Muscle of leg (tissue), 16 donors: ENCODE measurements at places on chromosomes 11 and 22.

GRCh38 chr11:74460065-74460464 lies 7.3 kb downstream of the KCNE3 start:
- DNase-seq = no peak

GRCh38 chr22:25111579-25112517 lies 87.8 kb upstream of the CRYBB3 start:
- DNase-seq = peak; percentile 37

DNA sequence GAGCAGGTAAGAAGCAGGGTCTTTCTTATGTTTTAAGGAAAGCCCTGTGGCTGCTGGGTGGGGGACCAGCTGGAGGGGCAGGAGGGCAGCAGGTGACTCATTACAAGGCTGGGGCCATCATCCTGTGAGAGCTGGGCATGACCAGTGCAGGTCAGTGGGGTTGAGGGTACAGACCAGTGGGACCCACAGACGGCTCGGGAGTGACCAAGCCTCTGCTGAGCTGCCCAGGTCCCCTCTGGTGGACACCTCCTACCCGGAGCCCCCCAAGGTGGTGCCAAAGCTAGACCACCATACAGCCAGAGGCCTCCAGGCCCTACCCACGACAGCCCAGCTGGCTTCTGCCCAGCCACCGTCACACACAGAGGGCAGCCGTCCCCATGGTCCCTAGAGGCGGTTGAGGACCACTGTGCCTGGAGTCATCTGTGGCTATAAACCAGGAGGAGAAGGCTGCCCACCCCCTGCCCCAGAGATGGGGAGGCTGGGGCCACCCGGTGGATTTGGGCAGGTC lies 670 bp downstream of the MYEOV start:
- DNase-seq = no peak

DNA sequence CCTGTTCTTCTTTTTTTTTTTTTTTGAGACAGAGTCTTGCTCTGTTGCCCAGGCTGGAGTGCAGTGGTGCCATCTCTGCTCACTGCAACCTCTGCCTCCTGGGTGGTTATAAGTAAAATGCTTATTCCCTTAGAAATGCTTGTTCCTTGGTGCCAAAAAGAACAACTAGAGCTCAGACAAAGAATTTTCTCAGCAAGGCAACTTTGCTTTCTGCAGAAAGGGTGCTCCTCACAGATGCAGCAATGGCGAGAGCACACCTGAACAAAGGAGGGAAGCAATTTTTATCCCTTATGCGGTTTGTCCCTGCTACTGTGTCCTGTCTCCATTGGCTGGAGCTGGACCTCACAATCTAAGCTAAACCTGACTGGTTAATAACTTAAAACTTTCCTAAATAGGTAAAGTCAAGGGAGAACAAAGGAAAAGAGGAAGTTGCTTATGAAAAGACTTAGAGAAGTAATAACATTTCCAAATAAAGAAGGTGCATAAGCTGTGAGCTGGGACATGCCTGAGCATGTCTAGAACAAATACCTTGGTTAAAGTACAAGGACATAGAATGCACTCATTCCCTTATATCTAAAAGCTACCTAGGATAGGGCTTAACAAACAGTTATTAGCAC lies 90.0 kb upstream of the PRR5 start:
- no peak for DNase-seq

- no peak for DNase-seq
These were observed 377.3 kb downstream of the TBC1D22A start for GRCh38 chr22:47139790-47140119.

DNA sequence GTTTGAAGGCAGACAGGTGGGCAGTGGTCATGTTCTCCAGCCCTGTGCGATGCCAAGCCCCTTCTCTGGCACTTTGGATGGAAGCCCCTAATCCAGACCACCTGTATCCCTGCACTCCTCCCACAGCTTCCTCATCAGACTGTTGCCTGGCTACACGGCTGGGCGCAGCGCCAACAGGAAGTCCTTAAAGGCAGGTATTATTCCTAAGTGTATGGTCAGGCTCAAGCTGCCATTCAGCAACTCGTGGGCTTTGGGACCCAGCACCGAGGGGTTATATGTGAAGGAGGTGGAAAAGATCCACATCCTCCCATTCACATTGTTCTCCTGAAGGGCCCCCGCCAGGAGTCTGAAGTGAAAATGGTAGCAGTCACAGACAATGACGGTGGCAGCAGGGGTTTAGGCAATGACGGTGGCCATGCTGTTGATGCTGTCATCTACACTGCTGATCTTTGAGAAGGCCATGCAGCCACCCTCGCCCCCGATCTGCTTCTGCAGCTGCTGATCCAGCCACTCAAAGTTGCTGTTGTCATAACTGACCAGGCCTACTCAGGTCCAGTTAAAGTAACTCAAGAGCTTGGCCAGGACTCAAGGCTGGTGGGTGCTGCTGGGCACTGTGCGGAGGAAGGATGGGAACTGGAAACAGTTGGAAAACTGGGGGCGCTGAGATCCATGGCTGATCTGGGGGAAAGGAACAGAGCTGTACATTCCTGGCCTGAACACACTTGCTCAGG lies 27.7 kb downstream of the OR6Q1 start:
- DNase-seq = peak; percentile 28

GRCh38 chr11:3091846-3092602 lies 34.8 kb upstream of the CARS1 start:
- peak; percentile 57 for DNase-seq

DNA sequence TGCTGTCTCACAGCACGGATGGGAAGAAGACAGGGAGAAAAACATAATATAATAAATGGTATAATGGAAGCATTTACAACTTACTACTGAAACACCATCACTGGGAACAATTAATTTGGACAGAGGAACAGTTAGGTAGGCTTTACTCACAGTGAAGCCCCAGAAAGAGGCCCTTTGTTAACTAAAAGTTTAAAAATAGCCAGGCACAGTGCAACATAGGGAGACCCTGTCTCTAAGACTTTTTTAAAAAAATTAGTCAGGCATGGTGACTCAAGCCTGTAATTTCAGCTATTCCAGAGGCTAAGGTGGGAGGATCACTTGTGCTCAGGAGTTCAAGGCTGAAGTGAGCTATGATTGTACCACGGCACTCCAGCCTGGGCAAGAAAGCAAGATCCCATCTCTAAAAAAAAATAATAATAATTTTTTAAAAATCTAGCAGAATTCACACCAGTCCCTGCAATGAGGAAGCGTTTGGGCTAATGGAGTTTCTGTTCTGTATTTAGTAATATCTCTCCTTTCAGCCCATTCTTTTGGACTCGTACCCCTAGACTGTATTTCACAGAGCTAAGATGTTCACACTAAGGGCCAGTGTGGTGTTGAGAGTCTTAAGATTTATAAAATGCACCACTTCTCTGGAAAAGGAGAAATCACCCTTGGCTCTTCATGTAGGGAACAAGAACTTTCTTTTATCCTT lies 275.5 kb downstream of the SOX6 start:
- no peak for DNase-seq

GRCh38 chr22:49871482-49871881 lies 17.8 kb downstream of the ZBED4 start:
- DNase-seq = no peak

- no peak for DNase-seq
These were observed 125.5 kb downstream of the FBXO7 start for GRCh38 chr22:32600147-32600546.

DNA sequence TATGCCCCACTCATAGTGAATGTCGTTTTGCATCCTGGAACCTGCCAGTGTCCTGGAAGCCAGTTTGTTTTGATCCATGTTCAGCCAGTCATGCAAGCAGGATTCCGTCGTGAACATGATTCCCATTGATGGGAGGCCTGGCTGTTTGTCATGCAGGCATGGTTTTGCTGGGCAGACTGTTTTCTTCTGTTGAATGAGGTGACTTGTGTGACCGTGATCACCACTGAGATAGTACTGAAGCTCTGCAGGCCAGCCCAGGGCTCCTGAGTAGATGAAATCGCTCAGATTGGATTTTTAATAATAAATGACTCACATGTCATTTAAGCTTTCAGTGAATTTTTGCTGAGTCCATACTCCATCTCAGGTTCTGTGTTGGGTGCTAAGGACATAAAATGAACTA lies 117.8 kb downstream of the PDE2A start:
- DNase-seq = no peak

- DNase-seq = no peak
These were observed 3901.6 kb upstream of the OR11H1 start for GRCh38 chr22:11626422-11626773.

DNA sequence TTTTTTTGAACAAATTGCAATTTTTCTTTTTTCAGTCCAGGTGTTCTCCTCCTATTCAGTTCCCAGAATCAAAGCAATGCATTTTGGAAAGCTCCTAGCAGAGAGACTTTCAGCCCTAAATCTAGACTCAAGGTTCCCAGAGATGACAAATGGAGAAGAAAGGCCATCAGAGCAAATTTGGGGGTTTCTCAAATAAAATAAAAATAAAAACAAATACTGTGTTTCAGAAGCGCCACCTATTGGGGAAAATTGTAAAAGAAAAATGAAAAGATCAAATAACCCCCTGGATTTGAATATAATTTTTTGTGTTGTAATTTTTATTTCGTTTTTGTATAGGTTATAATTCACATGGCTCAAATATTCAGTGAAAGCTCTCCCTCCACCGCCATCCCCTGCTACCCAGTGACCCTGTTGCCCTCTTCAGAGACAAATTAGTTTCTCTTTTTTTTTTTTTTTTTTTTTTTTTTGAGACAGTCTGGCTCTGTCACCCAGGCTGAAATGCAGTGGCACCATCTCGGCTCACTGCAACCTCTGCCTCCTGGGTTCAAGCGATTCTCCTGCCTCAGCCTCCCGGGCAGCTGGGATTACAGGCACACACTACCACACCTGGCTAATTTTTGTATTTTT lies 6.2 kb upstream of the UBE4A start:
- peak; percentile 39 for DNase-seq

GRCh38 chr11:86592047-86592591 lies 80.3 kb downstream of the ME3 start:
- no peak for DNase-seq

DNA sequence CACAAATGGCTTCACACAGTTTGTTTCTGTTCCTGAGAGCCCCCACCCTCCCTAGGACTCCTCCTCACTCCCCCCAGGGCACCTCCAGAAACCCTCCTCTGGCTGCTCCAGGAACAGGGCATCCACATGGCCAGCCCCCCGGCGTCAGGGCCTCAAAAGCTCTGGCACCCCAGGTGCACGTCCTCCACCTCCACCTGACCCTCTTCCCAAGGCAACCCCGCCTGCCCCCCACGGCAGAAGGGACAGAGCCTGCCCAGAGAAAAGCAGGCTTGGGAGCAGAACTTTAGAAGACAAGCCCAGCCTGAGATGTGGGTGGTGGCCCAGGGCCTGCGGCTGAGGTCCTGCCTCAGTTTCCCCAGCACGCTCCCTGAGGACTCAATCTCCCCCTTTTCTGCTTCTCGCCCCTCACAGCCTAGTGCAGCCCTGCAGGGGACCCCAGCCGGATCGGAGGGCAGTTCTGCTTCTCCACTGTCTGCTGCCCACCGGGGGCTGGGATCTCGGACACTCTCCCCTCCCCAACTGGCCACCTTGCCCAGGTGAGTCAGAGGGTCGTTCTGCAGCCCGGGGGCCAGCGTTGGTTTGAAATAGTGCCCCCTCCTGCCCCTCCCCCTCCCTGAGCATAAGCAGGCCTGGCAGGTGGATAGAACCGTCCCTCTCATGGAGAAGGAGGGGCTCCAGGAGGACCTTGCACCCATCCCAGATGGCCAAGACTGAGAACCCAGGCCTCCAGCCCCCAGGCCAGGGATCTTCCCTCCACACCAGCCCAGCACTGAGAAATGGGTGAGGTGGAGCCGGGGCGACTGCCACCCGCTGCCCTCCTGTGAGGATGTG lies 2.4 kb upstream of the TRABD start:
- no peak for DNase-seq

GRCh38 chr11:120133216-120134105 lies 4.5 kb downstream of the TRIM29 start:
- no peak for DNase-seq

DNA sequence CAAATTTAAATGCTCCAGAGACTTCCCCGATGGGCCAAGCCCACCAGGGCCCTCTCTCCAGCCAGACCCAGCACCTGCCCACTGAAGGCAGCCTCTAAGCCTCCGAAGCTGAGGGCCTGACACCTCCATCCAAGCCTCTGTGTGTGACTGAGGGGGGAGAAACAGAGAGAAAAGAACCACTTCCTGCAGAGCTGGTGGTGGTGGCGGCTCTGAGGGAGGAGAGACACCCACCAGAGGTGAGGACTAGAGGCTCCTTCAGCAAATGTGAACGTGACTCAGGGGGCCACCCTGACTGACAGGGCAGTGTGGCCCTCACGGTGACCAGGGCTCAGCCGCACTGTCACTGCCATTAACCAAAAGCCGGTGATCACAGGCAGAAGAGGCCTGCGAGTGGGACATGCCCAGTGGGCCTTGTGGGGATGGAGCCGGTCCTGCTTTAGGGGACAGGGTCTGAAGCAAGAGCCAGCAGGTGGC lies 31.0 kb upstream of the CD5 start:
- no peak for DNase-seq

GRCh38 chr22:45218976-45219375 lies 21.7 kb downstream of the KIAA0930 start:
- no peak for DNase-seq

DNA sequence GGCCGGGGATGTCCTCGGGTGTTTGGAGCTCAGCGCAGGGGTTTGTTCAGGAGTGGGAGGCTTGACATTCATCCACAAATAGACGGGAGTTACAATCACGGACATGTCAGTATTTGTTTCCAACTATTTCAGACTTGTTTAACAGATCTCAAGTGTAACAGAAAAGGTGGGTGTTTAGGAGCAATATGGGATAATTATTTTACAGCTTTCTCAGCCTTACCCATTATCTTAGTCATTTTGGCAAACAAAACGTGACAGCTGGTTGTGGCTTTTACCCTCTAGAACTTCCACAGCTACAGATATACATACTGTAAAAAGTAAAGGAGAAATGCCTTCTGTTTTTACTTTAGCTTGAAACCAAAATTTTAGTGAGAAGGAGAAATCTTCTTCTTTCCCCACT lies 178.7 kb upstream of the TMEM45B start:
- peak; percentile 6 for DNase-seq

DNA sequence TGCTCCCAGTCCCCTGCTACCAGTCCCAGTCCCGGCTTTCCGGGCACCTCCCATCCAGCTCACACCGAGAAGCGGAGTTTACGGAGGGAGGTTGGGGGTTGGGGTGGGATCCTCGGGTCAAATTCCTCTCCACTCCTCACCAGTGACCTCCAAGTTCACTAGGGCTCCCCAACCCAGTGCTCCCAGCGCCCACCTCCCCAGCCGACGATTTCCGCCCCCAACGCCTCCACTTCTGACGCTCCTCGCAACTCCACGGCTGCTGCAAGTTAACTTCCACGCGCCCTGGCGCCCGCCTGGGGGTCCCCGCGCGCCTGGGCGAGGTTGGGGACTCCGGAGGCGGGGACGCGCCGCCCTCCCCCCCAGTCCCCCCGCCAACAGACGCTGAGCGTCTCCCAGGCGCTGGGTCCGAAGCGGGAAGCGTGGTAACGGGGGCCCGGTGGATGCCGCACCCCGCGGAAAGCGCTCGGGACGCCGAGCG lies 526 bp downstream of the TPST2 start:
- DNase-seq = no peak

- no peak for DNase-seq
These were observed 44.1 kb upstream of the MN1 start for GRCh38 chr22:27845644-27846043.

DNA sequence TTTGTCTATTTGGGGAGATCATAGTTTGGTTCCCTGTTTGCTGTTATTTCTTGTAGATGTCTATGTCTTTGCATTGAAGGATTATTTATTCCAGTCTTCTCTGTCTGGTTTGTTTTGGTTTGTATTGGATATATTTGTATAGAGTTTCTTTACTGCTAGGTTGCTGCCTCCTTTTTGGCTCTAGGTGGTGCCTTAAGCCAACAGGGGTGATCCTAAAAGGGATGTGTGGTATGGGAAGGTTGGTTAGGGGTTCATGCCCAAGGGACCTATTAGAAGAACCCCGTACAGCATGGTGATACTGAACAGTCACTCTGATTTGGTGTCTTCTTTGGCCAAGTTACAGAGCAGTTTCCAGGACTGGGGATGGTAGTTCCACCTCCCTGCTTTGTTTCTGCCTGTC lies 36.4 kb upstream of the PGR start:
- DNase-seq = no peak
